Activated CD4-positive, alpha-beta T cell treated with anti-CD3 and anti-CD28 coated beads for 48 hours (primary cell): ENCODE measurements at places on chromosomes 4 and X.

- peak; percentile 6 for DNase-seq
These were observed 86.5 kb downstream of the MAGED4 start for GRCh38 chrX:52271206-52271605.

GRCh38 chrX:118666521-118666920, 60.9 kb upstream of the IL13RA1 start:
- DNase-seq: no peak

DNA sequence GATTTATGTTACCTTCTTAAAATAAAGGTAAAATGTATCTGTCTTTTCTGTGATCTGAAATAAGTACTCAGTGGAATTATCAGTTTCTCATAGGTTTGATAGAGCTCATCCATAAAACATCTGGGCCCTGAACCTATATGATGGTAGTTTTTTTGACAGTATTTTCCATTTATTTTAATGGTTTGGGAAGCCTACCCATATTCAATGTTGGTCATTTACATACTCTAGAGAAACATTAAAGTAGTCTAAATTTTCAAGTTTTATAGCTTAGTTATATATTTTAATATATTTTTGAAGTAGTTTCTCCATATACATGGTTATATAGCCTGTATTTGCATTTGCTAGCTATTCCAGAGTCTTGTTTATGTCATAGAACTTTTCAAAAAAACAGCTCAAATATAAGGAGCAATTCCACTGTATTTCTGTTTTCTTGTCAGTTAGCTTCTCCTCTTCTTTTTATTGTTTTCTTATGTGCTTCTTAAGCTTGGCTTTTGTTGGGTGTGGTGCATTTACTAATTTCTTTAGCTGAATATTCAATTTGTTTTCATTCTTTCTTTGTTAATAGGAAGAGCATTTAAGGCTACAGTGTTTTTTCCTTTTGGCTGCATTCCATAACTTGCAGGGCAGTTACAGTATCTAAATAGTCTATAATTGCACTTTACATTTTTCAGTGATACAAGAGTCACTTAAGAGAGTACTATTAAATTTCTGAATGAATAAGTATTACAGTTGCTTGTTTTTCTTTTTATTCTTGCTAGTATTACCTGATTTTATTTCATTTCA, 181.4 kb downstream of the DKK2 start:
- no peak for DNase-seq

DNA sequence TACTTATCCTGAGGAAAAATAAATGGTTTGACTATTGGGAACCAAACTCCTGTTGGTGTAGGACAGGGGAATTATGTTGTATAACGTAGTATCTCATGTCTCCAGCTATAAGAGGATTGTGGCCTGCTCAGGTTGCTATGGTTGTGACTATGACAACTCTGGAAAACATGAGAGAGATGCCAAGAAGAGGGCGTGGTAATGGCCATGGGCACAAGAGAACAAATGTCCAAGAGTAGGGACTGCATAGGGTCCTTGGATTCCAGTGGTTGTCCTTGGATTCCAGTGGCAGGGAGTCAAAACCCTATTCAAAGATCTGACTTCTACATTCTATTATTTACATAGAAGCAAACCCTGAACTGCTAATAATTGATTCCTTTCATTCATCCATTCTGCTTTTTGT, 6.8 kb upstream of the MOB1B start:
- DNase-seq: no peak

DNA sequence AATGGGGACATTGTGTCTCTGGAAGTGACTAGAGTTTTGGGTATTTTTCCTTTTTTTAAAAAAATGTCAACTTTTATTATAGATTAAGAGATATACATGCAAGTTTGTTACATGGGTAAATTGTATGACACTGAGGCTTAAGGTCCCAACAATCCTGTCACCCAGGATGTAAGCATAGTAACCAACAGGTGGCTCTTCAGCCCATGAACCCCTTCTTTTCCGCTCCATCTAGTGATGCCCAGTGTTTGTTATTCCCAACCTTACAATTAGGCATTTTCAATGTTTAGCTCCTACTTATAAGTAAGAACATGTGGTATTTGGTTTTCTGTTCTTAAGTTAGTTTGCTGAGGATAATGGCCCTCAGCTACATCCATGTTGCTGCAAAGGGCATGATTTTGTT, 102.7 kb downstream of the GRID2 start:
- no peak for DNase-seq

GRCh38 chr4:48227662-48228061, 42.0 kb downstream of the TEC start:
- no peak for DNase-seq

- no peak for DNase-seq
These were observed 30.6 kb upstream of the MCF2 start for GRCh38 chrX:139738581-139738980.

DNA sequence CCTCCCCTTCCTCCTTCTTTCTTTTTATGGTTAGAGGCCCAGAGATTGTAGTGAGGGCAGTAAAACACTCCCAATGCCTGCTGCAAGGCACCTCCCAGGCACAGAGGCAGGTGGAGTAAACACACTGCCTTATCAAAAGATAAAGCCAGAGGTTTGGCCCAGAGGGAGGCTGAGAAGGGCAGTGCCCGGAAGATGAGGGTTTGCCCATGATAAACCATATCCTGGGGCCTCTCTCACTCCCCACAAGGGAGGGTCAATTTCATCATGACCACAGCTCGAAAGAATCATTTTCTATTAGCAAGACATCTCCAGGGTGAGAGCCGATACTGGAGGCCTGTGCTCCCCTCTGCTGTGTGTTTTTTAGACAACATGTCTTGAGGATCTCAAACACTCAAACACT, 98.5 kb upstream of the FAM9C start:
- DNase-seq: no peak

- DNase-seq: no peak
These were observed 1191.0 kb upstream of the AGA start for GRCh38 chr4:178633263-178633662.

- DNase-seq: no peak
These were observed 40.4 kb upstream of the PROM1 start for GRCh38 chr4:16124232-16124631.

- DNase-seq: no peak
These were observed 1099.4 kb upstream of the SLIT2 start for GRCh38 chr4:19152264-19152663.

- no peak for DNase-seq
These were observed 645.9 kb downstream of the PCDH7 start for GRCh38 chr4:31366041-31366440.

- no peak for DNase-seq
These were observed 208.7 kb upstream of the KLF3 start for GRCh38 chr4:38455092-38455862.

GRCh38 chr4:48005781-48006180, 10.7 kb downstream of the CNGA1 start:
- DNase-seq: no peak

DNA sequence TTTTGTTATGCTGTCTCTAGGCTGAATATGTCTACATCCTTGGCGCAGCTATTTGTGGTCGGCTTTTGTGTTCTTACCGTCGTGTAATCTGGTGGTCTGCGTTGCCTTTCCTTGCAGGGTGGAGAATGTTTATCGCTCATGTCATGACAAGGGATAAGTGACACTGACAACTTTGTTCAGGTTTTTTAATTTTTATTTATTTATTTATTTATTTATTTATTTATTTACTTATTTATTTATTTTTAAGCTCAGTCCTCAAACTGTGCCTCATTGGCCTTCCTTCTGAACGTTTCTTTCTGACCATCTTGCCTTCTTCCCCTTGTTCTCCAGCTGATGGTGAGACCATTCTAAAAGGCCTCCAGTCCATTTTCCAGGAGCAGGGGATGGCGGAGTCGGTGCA, 26.4 kb downstream of the SMS start:
- DNase-seq: no peak

DNA sequence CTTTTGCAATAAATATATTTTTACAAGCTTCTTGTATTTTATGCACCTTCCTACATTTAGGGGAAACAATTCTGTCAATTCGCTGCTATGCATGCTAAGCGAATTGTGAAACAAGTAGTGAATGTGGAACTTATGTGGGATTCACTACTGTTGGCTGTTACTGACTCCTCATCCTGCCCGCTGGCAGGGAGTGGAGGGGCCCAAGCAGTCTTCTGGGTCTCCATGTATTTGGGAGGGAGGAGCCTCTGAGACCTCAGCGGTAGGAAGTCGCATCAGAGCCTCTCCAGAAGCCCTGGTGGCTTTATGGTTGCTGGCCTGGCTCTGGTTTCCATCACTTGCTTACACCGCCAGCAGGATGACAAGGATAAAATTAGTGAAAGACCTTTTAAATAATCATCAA, 3.7 kb upstream of the SETD7 start:
- no peak for DNase-seq

DNA sequence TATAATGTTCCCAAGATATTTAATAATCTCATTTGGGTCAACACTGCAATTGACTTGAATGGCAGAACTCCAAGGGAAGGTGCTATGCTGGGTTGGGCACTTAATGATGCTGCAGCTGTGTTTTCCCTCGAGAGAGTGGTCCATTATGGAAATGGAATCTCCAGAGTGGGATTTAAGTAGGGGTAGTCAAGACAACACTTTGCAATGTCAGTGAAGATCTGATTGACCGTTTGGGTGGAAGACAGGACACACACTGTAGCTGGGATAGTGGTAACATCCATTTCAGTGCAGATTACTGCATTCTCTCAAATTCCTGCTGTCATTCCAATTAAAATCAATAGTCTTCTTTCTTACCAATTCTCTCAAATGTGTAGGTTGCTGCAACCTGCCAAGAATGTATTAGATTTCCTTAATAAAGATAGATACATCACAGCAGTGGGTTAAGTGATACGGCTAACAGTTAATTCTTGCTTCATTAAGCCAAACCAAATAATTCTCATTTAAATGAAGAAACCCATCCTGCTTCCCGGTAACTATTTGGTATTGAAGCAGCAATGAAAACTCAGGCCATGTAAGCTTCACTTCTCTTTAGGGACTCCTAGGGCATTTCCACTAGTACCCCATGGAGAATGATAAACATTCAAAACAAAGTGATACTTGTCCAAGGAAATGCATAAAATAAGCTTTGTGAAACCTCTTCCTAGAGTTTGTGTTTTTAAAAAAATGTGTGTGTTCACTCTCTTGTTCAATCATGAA, 40.5 kb upstream of the RASGEF1B start:
- DNase-seq: no peak

DNA sequence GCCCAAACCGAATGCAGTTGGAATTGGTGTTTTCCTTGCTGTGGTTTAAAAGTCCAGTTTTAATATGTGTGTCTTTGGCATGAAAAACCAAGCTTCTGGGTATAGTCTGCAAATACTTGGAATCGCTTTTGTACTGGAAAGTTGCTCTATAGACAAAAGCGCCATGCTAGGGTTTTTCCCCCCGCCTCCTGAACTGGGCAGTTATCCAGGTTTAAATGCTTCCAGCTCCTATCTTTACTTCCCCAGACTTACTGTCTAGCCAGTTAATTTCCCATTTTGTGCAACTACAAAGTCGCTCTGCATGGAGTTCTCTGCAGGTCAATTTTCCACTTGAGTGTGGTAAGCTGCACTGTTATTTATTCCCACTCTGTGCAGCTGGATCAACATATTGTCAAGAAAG, 2.7 kb downstream of the RASL11B start:
- no peak for DNase-seq

DNA sequence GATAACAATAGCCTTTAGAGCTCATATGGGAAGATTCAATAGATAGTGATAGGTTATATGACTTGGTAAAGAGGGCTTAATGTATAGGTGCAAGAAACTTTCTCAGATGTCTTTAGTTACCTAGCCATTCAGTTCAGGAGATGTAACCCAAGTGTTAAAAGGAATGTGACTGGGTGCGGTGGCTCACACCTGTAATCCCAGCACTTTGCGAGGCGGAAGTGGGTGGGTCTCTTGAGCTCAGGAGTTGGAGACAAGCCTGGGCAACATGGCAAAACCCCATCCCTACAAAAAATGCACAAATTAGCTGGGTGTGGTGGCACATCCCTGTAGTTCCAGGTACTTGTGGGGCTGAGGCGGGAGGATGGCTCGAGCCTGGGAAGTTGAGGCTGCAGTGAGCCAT, 7.9 kb downstream of the TET2 start:
- no peak for DNase-seq

DNA sequence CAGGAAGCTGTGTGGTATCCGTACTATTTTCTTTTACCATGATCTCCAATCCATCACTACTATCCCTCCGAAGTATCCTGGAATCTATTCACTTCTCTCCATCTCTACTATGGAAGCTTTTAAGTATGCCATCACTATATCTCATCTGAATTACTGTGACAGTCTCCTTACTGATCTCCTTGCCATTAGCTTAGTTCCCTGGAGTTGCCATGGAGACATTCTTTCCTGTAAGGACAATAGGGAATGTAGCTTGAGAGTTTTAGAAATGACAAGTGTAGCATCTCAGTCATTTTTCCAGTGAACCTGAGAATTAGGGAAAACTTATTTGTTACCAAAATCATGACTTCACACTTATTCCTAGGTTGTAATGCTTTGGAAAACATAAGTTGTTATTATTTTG, 86.3 kb downstream of the HPGD start:
- DNase-seq: no peak

GRCh38 chrX:119763181-119763580, 4.8 kb downstream of the SOWAHD start:
- no peak for DNase-seq
